ENCODE measurements at places on chromosomes 1 and 21.

DNA sequence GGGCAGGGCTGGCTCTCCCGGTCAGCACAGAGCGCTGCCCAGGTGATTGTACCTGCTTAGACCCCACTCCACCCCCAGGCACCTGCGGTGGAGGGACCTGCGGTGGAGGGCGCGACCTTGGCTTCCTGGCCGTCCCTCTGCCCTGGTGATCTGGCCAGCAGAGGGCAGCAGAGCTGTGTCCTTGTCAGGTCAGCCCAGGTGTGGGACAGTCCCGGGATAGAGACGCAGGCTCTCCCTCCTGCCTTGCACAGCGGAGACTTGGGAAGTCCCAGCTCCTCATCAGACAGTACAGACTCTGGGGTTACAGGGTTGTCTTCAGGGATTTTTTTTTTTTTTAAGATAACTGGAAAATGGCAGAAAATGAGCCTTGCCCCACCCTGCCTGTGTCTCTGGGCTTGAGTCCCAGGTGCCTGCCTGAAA, 10.0 kb downstream of the SLX9 start:
- DNase-seq = peak; percentile 57

DNA sequence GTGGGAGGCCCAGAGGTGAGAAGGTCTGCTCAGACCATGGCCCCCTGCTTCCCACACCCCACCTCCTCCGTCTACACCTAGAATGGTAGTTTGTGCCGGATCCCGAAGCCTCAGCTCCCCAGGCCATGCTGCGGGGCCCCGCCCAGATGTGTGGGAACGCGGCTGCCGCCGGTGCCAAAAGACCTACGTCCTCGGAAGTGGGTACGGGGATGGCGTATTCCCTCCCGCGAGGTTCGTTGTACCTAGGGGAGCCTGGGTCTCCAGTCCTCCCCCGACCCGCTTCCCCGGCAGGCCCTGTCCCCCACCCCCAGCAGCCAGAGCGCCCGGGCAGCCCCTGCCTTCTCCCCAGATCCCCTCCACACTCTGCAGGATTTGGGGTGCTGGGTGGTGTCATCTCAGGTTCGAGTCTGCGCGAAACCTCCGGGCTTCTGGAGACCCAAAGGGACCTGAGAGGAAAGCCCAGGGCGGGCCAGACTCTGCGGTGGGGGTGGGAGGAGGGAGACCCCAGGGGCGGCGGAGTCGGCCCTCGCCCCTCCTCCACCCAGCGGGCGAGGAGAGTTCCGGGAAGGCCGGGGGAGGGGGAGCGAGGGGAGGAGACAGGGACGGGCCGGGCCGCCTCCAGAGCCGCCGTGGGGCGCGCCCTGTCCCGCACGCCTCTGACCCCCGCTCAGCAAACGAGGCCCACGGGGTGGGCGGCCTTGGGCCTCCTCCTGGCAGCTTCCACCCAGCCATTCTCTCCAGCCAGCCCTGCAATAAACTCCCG, 6.2 kb upstream of the PRDM16 start:
- no peak for DNase-seq

- DNase-seq = no peak
These were observed 54.3 kb upstream of the KCNJ6 start for GRCh38 chr21:37970548-37970947.

DNA sequence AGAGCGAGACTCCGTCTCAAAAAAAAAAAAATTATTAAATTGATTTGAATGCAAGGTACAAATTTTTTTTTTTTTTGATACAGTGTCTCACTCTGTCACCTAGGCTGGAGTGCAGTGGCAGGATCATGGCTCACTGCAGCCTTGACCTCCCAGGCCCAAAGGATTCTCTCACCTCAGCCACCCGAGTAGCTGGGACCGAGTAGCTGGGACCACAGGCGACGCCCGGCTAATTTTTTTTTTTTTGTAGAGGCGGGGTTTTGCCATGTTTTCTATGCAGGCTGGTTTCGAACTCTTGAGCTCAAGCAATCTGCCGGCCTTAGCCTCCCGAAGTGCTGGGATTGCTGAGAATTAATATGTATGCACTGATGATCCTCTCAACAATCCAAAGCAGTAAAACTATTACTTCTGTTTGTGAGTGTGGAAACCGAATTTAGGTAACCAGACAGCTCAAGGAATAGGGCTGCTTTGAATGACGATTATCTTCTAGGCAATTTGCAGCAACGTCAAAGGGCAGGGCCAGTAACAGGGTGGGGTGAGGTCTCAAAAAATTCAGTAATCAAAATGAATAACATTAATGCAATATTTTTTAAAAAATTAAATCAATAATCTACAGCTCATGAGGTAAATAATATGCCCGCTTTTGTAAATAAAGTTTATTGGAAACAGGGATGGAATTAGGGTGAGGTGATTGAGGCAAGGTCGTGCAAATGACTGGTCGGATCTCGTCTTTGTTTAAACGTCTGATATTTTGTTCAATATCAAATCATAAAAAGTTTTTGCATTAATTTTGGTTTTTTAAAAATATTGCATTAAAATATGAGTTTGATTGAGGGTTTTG, 1.2 kb downstream of the CLSPN start:
- DNase-seq = no peak

DNA sequence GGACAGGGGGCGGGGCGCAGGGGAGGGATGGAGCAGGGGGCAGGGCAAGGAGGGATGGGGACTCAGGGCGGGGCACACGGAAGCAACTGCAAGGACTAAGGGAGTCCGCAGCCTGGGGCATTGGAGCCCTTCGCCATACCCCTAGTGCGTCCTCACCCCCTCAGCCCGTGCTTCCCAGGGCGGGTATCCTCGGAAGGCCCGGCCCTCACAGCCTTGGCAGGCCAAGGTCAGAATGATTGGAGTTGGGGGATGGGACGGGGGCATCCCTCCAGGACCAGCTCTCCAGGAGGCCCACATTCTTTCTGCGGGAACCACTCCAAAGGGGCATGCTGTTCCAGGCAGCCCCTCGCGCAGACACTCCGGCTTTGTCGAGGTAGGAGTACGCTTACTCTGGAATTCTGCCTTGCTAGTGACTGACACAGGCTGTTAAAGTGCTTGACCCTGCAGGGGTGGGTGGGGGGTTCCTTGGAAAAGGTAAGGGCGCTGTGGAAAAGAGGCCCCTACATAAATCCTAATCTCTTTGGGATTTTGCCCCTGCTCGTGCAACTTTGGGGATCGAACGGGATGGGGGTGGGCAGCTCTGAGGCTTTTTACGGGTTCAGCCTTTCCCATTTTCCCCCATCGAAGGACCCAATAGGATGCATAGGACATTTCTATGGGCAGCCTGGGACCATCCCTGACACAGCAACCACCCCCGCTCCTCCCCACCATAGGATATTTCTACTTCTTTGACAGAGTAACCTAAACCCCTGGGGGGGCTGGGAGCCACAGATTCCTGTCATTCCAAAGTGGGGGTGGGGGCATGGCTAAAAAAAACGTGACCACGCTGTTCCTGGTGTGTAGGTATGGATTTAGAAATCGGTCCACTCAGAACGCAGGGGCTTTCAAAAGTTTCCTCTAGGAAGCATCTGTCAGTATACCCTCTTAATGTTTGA, 738 bp upstream of the TRIM11 start:
- no peak for DNase-seq

DNA sequence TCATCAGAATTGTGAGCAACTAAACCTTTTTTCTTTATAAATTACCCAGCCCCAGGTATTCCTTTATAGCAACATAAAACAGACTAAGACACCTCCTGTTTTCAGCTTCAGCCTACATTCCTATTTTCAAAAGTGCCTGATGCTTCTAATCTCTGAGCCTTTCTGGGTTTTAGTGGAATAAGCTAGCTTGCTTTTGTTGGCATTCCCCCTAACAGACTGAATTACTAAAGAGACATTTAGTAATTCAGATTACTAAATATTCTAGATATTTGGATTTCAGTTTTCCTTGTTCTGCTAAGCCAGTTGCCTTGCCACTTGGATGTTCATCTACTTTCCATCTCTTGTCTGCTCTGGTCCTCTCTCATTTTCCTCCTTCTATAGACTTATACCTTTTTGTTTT, 10.5 kb upstream of the GNG12 start:
- no peak for DNase-seq

DNA sequence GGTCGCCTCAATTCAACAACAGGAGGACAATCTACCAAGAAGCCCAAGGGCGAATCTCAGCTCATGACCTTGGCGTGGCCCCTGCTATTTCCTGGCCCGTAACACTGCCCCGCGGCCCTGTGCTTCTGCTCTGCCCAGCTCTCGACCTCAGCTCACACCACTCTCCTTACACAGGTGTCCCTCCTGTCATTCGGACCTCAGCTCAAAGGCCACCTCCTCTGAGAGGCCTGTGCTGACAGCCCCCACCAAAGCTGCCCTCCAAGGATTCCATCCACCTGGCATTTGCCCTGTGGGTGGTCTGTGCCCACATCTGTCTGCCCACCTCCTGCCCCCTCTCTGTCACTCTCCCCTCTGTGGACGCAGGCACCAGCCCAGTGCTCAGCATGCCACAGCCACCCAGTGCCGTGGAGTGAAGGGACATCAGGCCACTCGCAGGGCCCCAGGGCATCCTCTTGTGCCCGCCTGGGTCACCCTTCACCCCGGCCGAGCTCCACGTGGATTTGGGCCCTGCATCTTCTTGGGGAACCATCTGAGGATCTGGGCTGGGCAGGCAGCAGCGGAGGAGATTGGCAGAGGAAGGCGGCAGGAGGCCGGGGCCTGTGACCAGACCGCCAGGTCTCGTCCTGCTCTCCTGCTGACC, 70.3 kb downstream of the DHRS3 start:
- DNase-seq = no peak

GRCh38 chr1:79792219-79792930, 785.8 kb upstream of the ADGRL4 start:
- no peak for DNase-seq
